ENCODE measurements at places on chromosomes 12 and 14.

- peak; percentile 48 for DNase-seq
Observed at GRCh38 chr12:75205558-75205957, 4.1 kb downstream of the KCNC2 start.

- DNase-seq = no peak
Observed at GRCh38 chr12:40561395-40561966, 130.8 kb upstream of the CNTN1 start.

GRCh38 chr12:62866451-62867082 is 68.4 kb downstream of the PPM1H start:
- DNase-seq = peak; percentile 27

- DNase-seq = no peak
Observed at GRCh38 chr14:99513946-99514551, 32.8 kb downstream of the CCNK start.

DNA sequence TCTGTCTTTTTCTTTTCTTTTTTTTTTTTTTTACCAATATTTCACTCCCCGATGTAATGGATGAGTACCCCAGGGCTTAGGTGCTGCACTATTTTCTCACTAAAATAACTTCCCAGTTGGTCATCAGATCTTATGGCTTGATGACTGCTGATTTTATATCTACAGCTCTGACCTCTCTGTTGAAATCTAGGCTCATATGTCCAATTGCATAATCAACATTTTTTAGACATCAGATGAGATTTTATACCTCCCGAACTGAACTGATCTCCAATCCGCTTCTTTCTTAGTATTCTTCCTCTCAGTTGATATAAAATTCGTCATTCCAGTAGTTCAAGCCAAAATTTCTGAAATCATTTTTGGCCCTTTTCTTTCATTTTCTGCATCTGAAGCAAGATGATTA is 1236.5 kb downstream of the SLC16A7 start:
- DNase-seq = no peak

DNA sequence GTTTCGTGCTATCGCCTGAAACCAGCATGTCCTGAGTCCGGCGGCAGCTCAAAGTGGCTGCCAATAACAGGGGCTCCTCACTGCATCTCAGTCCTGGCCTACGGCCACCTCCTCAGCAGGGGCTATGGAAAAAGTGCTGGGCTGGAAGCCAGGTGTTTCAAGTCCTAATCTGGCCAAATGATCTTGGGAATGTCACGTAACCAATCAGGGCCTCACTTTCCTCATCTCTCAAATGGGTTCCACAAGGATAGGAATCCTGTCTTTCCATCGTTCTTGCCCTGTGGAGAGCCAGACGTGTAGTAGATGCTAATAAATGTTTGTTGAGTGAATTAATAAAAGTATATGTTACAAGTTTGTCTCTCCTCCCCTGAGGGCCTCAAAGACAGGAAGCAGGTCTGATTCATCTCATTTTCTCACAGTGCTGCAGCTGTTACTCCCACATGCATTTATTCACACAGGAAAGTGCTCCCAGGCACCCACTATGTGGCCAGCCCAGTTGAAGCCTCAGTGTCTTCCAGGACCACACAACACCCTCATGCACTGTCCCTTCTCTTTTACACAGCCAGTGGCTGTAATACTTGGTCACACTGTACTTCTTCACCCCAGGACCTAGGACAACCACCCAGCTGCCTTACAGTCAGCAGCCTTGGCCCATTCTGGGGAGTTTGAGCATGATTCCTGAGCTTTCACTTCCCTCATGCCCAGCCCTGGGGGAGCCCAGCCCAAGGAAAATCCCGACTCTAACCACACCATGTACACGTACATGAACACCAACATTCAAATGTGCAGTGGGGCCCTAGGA is 5.0 kb downstream of the CMKLR1 start:
- DNase-seq = peak; percentile 41

GRCh38 chr14:67668559-67668958 is 5.9 kb downstream of the VTI1B start:
- no peak for DNase-seq

- DNase-seq = no peak
Observed at GRCh38 chr12:33586576-33586975, 147.0 kb upstream of the SYT10 start.

GRCh38 chr12:102548543-102548942 is 68.2 kb upstream of the IGF1 start:
- DNase-seq = no peak

DNA sequence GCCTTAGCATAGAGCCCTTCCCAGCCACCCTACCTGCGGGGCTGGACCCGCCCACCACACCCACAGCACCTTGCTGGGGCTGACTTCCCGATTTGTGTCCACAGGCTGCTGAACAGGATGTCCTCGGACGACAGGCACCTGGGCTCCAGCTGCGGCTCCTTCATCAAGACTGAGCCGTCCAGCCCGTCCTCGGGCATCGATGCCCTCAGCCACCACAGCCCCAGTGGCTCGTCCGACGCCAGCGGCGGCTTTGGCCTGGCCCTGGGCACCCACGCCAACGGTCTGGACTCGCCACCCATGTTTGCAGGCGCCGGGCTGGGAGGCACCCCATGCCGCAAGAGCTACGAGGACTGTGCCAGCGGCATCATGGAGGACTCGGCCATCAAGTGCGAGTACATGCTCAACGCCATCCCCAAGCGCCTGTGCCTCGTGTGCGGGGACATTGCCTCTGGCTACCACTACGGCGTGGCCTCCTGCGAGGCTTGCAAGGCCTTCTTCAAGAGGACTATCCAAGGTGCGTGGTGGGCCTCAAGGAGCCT is 63.4 kb downstream of the ESRRB start:
- no peak for DNase-seq

GRCh38 chr12:106896603-106897002 is 59.1 kb upstream of the TMEM263 start:
- DNase-seq = no peak

DNA sequence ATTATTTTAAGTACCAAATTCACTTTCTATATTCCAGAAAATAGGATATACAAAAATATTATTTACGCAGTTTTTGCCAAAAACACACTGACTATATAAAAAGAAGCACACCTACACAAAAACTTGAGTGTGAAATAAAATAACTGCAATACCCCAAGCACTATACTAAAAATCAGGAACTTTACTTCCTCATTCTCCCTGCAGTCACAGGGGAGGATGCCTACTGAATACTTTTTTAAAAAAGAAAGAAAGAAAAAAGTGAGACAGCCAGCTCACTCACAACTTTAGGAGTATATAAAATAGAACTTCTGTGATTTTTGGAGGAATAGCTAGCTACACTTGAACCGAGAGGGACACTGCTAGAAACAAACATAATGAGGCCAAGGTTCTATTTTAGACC is 12.2 kb downstream of the RPS6KA5 start:
- no peak for DNase-seq

GRCh38 chr14:34983786-34984185 is 994 bp downstream of the SRP54 start:
- DNase-seq = no peak

DNA sequence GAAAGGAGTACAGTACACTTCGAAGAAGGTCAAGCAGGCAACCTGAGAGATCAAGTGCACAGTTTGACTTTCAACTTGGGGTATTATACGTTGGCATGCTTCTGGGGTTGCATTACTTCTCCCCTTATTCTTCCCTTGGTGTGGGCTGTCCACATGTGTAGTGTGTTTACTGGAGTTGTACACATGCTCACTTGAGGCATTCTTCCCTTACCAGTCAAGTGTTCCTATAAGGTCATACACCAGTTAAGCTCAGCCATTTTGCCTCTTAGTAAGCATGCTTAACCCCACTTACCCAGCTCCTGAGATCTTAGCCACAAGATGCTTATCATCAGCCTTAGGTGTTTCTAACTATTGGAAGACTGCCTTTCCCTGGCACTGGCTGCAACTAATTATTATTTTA is 63.8 kb downstream of the C12orf42 start:
- no peak for DNase-seq

DNA sequence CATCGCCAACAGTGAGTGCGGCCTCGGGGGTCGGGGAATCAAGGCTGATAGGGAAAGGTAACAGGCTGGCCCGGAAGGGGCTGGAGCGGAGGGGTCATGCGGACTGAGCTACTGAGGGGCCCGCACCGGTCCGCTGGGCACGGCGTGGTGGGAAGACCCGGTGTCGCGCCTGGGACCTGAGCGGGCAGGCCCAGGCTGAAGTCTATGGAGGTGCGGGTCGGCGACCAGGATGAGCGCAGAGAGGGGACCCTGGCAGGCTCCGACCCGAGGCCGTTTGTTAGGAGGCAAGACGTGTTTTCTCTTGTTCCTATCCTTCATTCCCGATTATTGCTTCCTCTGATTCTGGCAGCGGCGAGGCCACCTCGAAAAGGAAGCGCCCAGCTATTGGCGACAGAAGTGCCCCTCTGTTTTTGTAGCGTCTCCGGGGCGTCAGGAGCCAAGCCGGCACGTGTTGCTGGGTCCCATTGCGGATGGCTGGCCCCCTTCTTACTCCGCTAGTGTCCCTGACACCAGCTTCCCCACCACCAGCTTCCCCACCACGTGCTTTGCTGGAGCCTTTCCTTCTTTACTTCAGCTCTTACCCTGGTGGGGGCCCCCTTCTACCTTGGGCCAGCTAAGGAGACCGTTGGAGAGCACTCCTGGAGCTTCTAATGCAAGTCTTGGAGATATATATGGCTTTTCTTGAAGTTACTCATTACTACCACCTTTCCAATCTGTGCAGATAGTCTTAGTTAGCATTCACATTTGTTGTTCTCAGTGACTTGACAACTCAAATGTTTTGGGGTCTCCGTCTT is 653 bp downstream of the PA2G4 start:
- DNase-seq = no peak

DNA sequence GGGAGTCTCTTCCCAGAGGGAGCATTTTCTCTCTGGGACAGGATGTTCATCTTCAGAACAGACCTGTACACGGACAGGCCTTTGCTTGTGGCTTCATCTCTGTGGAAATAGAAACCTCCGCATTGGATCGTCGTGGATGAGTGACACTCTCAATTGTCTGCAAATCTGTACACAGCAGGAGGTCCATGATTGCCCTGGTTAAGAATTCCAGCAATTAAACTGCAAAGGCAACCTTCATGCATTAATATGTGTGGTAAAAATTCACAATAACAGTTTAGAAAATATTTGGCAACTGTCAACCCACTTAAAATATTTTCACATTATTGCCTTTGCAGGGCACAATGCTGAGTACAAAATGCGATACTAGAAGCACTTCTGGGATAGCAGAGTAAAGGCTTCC is 149.8 kb upstream of the SFSWAP start:
- DNase-seq = no peak

GRCh38 chr12:121499929-121500793 is 80.7 kb downstream of the KDM2B start:
- DNase-seq = no peak

- no peak for DNase-seq
Observed at GRCh38 chr12:4933411-4933810, 23.7 kb downstream of the KCNA1 start.

DNA sequence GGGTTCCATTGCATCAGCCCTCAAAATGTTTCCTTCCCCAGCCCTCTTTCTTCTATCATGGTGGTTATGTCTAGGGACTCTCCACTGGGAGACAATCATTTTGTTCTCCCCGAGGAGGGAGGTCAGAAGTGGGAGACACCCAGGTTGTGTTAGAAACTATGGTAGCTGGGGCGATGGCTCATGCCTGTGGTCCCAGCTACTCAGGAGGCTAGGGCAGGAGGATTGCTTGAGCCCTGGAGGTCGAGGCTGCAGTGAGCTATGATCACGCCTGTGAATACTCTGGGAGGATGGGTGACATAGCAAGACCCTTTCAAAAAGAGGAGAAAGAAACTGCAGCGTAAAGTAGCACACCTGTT is 13.0 kb upstream of the LRRC23 start:
- no peak for DNase-seq

- DNase-seq = no peak
Observed at GRCh38 chr14:23443881-23444280, 8.4 kb upstream of the MYH7 start.

- DNase-seq = no peak
Observed at GRCh38 chr12:83318386-83319098, 631.8 kb downstream of the TMTC2 start.

- no peak for DNase-seq
Observed at GRCh38 chr12:125604976-125605375, 539.7 kb downstream of the AACS start.

DNA sequence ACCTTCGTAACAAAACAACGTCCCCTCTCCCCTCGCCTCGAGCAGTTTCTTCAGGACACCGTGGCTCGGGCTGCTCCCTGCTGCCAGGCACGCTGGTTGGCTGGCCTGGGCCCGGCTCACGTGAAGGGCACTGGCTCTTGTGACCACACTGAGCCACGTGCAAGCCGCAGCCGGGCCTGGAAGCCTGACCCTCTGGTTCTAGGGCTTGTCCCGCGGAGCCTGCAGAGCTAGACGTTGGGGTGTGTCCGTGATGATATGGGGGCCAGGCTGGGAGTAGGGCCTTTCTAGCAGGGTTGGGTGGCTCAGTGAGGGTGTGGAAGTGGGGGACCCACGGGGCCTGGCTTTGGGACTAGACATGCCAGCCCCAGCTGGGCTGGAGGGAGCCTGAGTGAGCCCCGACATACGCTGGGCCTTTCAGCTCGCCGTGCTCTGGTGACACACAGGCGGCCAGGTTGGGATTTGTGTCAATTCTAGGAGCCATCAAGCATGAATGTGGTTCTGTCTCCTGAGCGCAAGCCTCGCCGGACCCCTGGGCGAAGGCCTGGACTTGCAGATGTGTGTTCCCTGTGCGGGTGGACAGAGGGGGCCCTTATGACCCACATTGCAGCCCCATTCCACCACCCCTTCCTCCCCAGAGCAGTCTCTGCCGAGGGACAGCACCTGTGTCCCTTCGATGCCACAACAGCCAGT is 13.6 kb upstream of the AMN start:
- no peak for DNase-seq

DNA sequence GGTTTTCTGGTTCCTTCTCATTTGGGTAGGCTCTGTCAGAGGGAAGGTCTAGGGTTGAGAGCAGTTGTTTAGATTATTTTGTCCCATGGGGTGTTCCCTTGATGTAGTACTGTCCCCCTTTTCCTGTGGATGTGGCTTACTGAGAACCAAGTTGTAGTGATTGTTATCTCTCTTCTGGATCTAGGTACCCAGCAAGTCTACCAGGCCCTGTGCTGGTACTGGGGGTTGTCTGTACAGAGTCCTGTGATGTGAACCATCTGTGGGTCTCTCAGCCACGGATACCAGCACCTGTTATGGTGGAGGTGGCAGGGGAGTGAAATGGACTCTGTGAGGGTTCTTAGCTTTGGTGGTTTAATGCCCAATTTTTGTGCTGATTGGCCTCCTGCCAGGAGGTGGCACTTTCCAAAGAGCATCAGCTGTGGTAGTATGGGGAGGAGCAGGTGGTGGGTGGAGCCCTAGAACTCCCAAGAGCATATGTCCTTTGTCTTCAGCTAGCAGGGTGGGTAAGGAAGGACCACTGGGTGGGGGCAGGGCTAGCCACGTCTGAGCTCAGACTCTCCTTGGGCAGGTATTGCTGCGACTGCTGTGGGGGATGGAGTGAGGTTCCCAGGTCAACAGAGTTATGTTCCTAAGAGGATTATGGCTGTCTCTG is 179.3 kb upstream of the BTG1 start:
- DNase-seq = peak; percentile 72

DNA sequence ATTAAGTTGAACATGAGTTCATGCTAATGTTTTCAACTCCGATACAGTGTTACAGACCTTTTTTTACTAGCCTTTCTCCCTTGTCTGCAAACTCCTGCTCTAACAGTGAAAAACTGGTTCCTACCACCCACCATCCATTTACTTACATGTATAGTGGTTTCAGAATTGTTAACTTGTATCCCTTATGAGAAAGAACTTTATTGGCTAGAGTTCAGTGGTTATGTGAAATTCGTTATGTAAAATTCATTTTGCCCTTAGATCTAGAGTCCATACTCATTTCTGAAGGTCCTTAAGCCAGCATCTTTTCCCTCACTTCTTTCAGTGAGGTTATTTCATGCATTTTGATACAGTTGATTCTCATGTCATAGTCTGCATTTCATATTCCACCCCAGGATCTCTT is 51.0 kb downstream of the PRKCH start:
- no peak for DNase-seq

- no peak for DNase-seq
Observed at GRCh38 chr12:90896821-90897220, 58.2 kb downstream of the CCER1 start.

All from Jurkat, Clone E6-1 (cell line).